ENCODE measurements at places on chromosomes 3 and 15.
A peak's percentile ranks its signal among the peaks of the same experiment; 100 is the strongest.

GRCh38 chr3:29285471-29286071 lies 4.7 kb downstream of the RBMS3 start:
- no peak for DNase-seq

DNA sequence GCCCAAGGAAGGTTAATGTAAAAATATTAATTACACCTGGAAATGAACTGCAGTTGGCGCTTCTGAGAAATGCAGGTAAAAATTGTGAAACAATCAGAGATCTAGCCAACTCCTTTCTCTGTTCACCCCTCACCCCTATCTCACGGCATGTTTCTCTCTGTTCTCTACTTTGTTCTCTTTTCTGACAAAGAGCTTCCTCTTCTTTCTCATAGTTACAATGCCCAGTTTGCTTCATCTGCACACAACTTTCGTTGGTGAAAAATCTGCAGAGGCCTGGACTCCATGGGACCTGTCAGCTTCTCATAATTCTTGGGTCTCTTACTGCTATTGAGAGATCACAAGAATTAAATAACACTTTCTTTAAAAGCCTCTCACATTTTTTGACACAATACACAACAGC lies 212.9 kb upstream of the LRRN1 start:
- no peak for DNase-seq

- DNase-seq, result no peak
These were observed 123.2 kb upstream of the GOLGA8J start for GRCh38 chr15:29959384-29960137.

GRCh38 chr15:66780172-66780972 lies 78.3 kb downstream of the SMAD6 start:
- DNase-seq, result no peak

GRCh38 chr3:47741925-47742324 lies 39.8 kb downstream of the SMARCC1 start:
- DNase-seq, result no peak

GRCh38 chr3:116453666-116454346 lies 8.5 kb upstream of the LSAMP start:
- no peak for DNase-seq

- DNase-seq, result peak; percentile 44
These were observed 227.1 kb downstream of the RPLP1 start for GRCh38 chr15:69679623-69680228.

GRCh38 chr15:40137303-40138200 lies 23.3 kb upstream of the BUB1B start:
- no peak for DNase-seq

- DNase-seq, result no peak
These were observed 17.2 kb downstream of the ATRIP start for GRCh38 chr3:48463703-48464102.

- DNase-seq, result no peak
These were observed 148.9 kb downstream of the GREM1 start for GRCh38 chr15:32866454-32867312.

GRCh38 chr3:128100638-128101037 lies 23.0 kb downstream of the RUVBL1 start:
- no peak for DNase-seq

GRCh38 chr3:82654708-82655107 lies 893.3 kb upstream of the GBE1 start:
- DNase-seq, result no peak

DNA sequence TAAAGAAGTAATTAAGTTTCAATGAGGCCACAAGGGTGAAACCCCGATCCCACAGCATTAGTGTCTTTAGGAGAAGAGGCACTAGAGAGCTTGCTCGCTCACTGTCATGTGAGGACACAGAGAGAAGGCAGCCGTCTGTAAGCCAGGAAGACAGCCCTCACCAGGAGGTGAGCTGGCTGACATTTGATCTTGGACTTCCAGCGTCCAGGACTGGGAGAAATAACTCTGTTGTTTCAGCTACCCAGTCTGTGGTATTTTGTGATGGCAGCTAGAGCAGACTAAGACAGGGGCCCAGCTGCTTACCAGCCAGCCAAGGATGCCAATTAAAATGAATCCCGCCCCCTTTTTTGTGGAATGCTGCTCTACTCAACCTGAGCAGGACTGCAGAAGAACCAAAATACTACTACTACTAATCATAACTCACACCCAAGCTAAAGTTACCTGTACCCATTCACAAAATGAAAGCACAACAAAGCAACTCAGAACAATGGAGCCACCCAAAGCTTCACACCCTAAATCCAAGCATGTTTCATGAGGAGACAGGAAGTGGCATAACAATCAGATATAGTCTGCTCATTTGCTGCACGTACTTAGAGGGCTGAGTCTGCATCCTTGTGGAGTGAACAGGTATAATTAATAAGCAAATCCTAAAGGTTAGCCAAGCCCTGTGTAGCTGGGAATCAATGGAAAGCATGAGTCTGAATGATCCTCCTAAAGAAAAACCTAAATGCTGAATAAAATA lies 35.6 kb upstream of the RHCG start:
- no peak for DNase-seq

- DNase-seq, result no peak
These were observed 11.8 kb upstream of the CSTA start for GRCh38 chr3:122313281-122313680.

DNA sequence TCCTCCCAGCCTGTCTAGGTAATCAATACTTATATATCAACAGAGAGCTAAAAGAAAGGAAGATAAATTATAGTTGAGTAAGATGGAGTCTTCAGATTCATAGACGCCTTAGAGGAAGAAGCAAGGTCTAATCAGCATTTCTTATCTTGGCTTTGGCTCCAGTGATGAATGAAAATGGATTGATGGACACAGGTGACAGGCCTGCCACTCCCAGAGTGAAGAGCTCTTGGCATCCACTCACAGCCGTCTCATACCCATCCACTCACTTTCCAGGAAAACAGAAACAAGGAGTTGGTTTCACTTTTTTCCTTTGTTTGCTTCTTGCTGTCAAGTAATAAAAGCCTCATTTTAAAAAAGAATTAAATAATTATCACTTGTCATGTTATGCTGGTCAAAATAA lies 168.2 kb downstream of the MFSD1 start:
- DNase-seq, result no peak

GRCh38 chr15:89018207-89018606 lies 70.0 kb upstream of the ABHD2 start:
- peak; percentile 61 for DNase-seq

- DNase-seq, result no peak
These were observed 75.5 kb downstream of the DPH6 start for GRCh38 chr15:35470441-35470840.

- DNase-seq, result no peak
These were observed 30.1 kb upstream of the PLOD2 start for GRCh38 chr3:146191051-146191450.

DNA sequence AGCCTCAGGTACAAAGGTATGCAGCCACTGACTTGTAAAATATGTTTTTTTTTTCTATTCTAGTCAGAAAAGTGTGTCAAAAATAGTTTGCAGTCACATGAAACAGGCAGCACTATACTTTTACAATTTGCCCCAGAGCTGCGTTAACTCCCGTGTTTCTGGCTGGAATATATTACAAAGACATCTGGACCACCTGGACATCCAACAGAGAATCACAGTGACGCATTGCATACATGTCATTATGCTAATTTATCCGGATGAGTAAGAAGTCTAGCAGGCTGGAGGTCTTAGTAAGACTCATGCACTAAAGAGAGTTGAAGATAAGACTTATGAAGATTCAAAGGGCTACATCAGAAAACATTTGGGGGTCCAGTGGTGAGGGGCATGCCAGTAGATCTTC lies 39.2 kb upstream of the STRIT1 start:
- no peak for DNase-seq

GRCh38 chr3:172040981-172041963 lies 1.9 kb downstream of the FNDC3B start:
- DNase-seq, result peak; percentile 66

DNA sequence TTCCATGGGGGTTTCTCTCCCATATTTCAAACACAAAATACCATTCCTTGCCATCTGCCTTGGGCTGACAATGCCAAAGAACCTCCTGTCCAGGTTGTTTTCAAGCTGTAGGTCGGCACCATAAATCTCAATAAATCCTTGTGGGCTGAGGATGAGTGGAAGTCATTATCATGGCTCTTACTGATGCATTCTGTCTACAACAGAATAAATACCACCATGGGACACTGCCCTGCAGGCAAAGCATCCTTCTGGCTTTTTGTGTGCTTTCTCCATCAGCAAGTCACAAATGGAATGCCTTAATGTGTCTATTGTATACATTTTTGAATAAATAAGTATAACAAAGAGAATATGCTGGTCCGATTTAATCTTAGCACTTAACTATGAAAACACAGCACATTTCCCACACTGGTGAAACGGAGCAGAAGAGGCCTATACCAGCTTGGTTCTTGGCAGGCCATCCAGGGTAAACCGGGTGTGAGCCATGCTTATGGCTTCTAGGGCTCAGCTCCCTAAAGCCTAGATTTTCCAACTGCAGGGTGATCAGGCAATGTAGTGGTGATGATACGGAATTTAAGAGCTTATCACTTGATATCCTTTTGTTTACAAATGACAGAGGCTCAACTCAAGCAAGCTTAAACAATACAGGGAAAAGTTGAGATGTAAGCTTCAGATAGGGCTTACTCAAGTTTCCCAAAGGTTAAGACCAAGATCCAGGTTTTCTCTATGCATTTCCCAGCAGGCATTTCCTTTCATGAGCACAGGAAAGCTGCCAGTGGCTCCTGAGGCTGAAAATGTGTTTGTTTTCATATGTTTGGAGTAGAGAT lies 133.2 kb upstream of the LRTM1 start:
- DNase-seq, result no peak

DNA sequence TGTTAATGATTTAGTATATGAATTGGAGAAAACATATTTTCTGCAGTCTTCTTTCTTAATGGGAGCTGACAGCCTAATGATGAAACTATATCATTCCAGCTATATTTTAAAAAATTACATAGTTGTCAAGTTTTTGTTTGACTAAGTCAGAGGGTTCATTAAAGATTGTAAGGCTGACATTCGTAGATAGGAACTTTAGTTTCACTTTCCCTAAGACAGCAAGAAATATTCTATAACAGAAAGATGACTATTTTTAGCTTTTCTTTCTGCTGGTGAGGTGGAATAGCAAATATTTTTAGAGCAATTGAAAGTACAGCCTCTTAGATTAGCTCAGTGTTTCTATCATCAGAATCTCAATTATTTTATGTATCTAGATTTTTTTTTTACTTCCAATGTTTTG lies 60.2 kb downstream of the PIAS1 start:
- DNase-seq, result no peak

- DNase-seq, result no peak
These were observed 3.0 kb downstream of the KNG1 start for GRCh38 chr3:186719945-186720739.

DNA sequence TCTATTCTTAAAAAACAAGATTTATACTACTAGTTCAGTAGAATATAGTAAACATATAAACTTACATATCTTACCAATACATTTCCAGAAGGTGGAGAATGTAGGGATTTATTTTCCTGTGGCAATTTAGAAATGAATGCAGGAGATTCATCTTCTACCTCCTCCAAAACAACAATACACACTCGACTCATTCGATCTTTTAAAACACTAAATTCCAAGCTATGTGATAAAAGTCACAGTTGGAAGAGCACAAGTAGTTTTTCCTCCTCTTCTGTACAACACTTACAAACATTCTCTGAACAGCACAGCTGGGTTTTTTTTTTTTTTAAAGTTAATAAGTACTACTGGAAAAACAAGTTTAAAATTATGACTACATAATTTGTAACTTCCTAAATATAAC lies 1.4 kb downstream of the ANKRD28 start:
- DNase-seq, result no peak

DNA sequence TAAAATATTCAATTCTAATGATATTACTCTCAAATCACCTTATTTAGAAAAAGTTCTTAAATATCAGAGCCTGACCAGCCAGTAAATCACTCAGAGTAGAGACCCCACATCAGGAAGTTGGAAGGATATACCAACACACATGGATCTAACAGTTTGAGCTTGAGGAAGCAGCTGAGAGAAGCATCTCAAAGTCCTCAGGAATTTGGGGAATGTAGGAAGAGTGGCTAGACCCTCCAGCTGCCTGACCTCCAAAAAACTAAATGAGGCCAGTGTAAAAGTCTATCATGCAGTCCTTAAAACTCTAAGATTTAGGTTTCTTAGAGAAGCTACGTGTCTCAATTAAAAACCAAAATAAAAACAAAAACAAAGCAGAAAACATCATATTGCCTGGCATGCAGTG lies 55.4 kb downstream of the SETD2 start:
- no peak for DNase-seq

DNA sequence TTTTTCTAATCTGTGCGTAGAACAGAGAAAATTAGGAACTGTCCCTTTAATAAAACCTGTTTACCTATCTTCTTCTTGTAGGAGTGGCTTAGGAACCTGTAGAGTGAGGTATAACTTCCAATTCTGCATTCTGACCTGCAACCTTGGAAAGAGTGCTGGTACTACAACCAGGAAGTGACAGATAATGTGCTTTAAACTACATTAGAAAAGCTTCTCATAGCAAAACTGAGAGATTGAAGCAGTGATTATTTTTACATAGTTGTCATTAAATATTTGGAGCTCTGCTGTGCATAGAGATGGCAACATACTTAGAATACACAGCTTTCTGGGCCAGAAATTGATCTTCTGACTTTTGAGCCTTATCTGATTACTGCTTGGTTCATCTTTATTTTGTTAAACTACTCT lies 50.4 kb upstream of the ZDHHC23 start:
- no peak for DNase-seq

GRCh38 chr15:82933576-82933975 lies 18.9 kb downstream of the HOMER2 start:
- no peak for DNase-seq

- no peak for DNase-seq
These were observed 38.2 kb upstream of the FAM174B start for GRCh38 chr15:92693691-92694331.

DNA sequence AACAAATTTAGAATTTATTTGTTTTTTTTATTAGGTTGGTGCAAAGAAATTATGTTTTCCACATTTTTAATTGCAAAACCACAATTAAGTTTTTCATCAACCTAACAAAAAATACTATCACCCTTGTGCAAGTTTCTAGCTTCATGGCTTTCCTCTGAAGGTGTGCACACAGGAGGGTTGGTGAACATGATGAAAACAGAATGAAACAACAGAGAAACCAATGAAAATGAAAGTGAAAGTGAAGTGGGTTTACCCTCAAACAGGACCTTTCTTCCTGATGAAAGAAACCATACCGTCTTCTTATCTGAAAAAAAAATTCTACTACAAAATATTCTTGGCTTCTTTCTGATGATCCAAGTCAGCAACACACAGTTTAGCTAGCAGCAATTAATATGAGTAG lies 71.9 kb upstream of the FEZF2 start:
- DNase-seq, result no peak
